ENCODE measurements at places on chromosomes 1 and 21. TPM values are rescaled to one million over a fixed set of nuclear protein-coding genes. Genes with fewer than 3 reads are reported as not detected.

GRCh38 chr21:36566644-36567043 lies 86.7 kb upstream of the CLDN14 start:
- no peaks in the 10 kb centered on the region for H3K27me3 ChIP-seq
- H3K4me3 ChIP-seq = no peak overlapping the region
- H3K36me3 ChIP-seq = no peaks in the 10 kb centered on the region
- no peaks in the 10 kb centered on the region for H3K4me1 ChIP-seq

DNA sequence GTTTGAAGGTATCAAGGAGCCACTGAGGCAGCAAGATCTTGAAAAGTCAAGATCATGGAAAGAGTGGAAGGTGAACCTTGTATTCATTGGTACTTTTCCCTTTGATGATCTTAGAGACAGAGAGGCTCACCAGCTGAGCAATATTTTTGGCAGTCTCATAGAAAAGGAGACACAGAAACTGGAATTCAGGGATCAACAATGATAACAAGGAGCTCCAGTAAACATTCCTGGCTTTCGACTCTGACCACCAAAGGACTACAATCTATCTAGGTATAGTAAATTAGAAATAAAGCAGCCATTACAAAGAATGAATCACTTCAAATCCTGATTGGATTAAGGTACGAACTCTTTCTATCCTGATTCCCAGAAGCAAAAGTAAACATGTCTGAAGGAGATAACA lies 615.4 kb downstream of the KIF26B start:
- DNase-seq = no peak
- H3K27me3 ChIP-seq = no peaks in the 10 kb centered on the region
- no peaks in the 10 kb centered on the region for H3K36me3 ChIP-seq
- no peak overlapping the region for H3K4me3 ChIP-seq

GRCh38 chr21:36804874-36805611 lies 106.1 kb downstream of the SIM2 start:
- DNase-seq = no peak
- no peaks in the 10 kb centered on the region for H3K36me3 ChIP-seq
- H3K27ac ChIP-seq = no peak overlapping the region
- no peak overlapping the region for H3K4me3 ChIP-seq

GRCh38 chr1:239778208-239778813 lies 313.4 kb upstream of the FMN2 start:
- H3K27me3 ChIP-seq = no peaks in the 10 kb centered on the region
- no peaks in the 10 kb centered on the region for H3K36me3 ChIP-seq
- H3K27ac ChIP-seq = no peak overlapping the region
- H3K4me1 ChIP-seq = no peaks in the 10 kb centered on the region

- H3K27me3 ChIP-seq = no peaks in the 10 kb centered on the region
- no peak for DNase-seq
- no peaks in the 10 kb centered on the region for H3K4me1 ChIP-seq
These were observed 124.3 kb downstream of the LACTBL1 start for GRCh38 chr1:22848405-22848804.

GRCh38 chr1:112735752-112736151 lies 20.6 kb upstream of the PPM1J start:
- H3K27me3 ChIP-seq = no peaks in the 10 kb centered on the region
- no peaks in the 10 kb centered on the region for H3K36me3 ChIP-seq
- H3K4me1 ChIP-seq = peaks cover 8% of the 10 kb centered on the region
- no peak for DNase-seq
- H3K27ac ChIP-seq = no peak overlapping the region

- no peak overlapping the region for H3K27ac ChIP-seq
- H3K27me3 ChIP-seq = no peaks in the 10 kb centered on the region
- DNase-seq = no peak
- no peak overlapping the region for H3K4me3 ChIP-seq
These were observed 100.8 kb upstream of the C1orf174 start for GRCh38 chr1:4000811-4001251.

DNA sequence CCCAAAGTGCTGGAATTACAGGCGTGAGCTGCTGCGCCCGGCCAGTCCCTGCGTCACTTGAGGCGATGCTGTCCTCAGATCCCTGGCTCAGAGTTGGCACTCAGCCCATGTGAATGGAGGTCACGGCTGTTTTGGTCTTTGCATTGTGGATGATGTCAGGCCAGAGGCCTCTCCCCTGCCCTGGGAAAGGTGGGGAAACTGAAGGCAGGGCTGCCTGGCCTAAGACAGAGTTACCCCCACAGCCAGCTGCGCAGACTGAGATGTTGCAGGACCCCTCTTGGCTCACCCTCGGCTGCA lies 821 bp downstream of the MASP2 start:
- no peaks in the 10 kb centered on the region for H3K27me3 ChIP-seq
- no peaks in the 10 kb centered on the region for H3K4me1 ChIP-seq
- H3K36me3 ChIP-seq = no peaks in the 10 kb centered on the region
- H3K27ac ChIP-seq = no peak overlapping the region
- DNase-seq = no peak
- no peak overlapping the region for H3K4me3 ChIP-seq

UBASH3A gene
- total RNA-seq = 0.64 TPM

GRCh38 chr1:63320022-63320721 lies 2.2 kb upstream of the FOXD3 start:
- H3K27ac ChIP-seq = no peak overlapping the region
- H3K36me3 ChIP-seq = no peaks in the 10 kb centered on the region
- peak overlapping the region; percentile 14 for H3K4me3 ChIP-seq

DNA sequence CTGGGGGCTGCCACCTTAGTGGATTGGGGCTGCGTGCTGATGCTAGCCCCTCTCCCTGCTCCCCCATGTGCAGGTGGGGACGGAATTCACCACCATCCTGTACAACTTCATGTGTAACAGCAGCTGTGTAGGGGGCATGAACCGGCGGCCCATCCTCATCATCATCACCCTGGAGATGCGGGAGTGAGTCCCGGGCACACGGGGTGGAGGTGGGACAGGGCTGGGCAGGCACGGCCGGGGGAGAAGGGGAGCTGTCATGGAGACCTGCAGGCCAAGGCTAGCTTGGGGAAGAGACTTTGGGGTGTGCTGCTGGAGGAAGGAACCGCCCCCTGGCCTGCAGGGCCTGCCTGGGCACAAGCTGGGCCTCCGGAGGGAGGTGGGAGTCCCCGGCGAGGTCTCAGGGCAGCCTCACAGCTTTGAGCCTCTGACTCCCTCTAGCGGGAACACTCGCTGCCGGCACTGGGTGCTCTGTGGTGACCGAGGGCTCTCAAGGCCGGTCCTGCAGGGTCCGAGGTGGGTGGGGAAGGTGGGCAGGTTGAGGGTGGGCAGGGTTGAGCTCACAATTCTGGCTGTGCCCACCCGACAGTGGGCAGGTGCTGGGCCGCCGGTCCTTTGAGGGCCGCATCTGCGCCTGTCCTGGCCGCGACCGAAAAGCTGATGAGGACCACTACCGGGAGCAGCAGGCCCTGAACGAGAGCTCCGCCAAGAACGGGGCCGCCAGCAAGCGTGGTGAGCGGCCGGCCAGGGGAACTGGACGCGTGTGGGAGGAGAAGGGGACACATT lies 25.0 kb upstream of the CCDC27 start:
- H3K27me3 ChIP-seq = no peaks in the 10 kb centered on the region
- no peak overlapping the region for H3K4me3 ChIP-seq
- no peak overlapping the region for H3K27ac ChIP-seq
- H3K4me1 ChIP-seq = no peaks in the 10 kb centered on the region
- no peaks in the 10 kb centered on the region for H3K36me3 ChIP-seq

CYP4Z1 gene
- 0.19 TPM for total RNA-seq

- no peaks in the 10 kb centered on the region for H3K27me3 ChIP-seq
- peak overlapping the region; percentile 19 for H3K27ac ChIP-seq
- no peak overlapping the region for H3K4me3 ChIP-seq
- no peaks in the 10 kb centered on the region for H3K4me1 ChIP-seq
- no peaks in the 10 kb centered on the region for H3K36me3 ChIP-seq
- DNase-seq = no peak
These were observed 430 bp downstream of the S100B start for GRCh38 chr21:46604329-46604974.

ZBTB8B gene
- total RNA-seq = not detected

CD160 gene
- not detected for total RNA-seq

KIF26B gene
- 2.7 TPM for total RNA-seq

DYNLT5 gene
- total RNA-seq = not detected

DNA sequence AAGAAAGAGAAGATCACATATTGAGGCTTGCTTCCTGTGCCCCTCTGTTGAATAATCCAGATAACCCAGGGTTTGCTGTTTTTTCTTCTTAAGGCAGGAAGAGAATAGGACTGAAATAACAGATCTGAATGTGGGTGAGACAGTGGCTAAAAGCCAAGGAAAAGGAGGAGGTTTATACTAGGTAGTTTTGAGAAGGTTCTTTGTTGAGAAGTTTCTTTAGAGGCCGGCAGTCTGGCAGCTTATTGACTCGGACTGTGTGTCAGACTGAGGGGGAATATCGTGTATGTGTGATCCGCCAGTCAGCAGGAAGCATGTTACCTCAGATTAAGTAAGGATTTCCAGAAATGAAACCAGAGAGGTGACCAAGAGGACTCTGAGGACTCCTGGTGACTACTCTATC lies 119.8 kb downstream of the PLA2G4A start:
- no peak overlapping the region for H3K4me3 ChIP-seq
- H3K4me1 ChIP-seq = peaks cover 5% of the 10 kb centered on the region
- DNase-seq = no peak

DNA sequence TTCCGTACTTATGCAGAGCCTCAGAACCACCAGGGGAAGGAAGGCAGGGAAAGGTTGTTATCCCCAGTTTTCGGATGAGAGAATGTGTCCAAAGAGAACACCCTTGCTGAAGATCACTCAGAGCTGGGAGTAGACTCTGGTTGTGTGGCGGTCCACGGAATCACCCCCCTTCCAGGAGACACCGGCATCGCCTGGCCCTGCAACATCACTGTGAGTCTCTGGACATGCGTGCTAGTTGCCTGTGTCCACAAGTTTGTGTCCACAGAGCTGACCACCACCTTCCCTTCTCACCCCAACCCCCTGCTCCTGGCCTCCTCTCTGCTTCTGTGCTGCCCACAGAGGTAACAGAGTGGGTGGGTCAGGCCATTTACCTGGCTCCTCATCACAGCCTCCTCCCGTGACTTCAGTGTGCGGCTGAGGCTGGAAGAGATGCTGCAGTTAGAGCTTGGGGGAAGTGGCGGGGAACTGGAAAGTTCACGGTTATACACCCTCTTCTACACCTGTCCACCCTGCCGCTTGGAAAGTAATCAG lies 7.3 kb downstream of the MYBPH start:
- no peak overlapping the region for H3K4me3 ChIP-seq
- DNase-seq = no peak
- H3K36me3 ChIP-seq = no peaks in the 10 kb centered on the region
- peaks cover 6% of the 10 kb centered on the region for H3K4me1 ChIP-seq

GRCh38 chr1:204267191-204267601 lies 53.4 kb upstream of the GOLT1A start:
- peaks cover 53% of the 10 kb centered on the region for H3K36me3 ChIP-seq
- no peak overlapping the region for H3K27ac ChIP-seq
- H3K4me3 ChIP-seq = no peak overlapping the region
- no peaks in the 10 kb centered on the region for H3K27me3 ChIP-seq

DNA sequence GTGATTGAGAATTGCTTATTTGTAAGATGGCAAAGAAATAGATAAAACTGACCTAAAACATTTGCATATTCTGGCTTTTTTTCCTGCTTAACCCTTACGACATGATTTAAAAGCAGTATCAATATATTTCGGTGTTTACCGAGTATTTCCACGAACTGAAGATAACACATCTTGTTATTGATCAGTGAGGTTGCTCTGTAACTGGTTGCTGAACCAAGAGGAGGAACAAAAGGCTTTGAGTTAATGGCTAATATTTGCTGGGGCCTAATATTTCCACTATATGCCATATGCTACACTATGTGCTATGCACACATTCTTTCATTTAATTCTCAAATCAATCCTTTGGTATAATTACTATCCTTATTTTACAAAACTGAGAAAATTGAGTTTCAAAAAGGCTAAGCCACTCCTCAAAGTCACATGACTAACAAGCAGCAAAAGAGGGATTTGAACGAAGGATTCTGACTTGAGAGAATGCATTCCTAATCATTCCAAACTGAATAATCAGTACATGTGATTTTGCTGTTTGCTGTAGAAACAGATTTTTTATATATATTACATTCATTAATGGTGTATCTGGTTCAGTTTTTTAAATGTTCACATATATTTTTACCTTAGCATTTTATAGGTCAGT lies 346.0 kb downstream of the USP25 start:
- no peaks in the 10 kb centered on the region for H3K36me3 ChIP-seq
- peaks cover 2% of the 10 kb centered on the region for H3K4me1 ChIP-seq
- no peak overlapping the region for H3K27ac ChIP-seq
- H3K4me3 ChIP-seq = no peak overlapping the region
- H3K27me3 ChIP-seq = no peaks in the 10 kb centered on the region
- DNase-seq = no peak

- no peaks in the 10 kb centered on the region for H3K27me3 ChIP-seq
- H3K4me3 ChIP-seq = no peak overlapping the region
- peaks cover 18% of the 10 kb centered on the region for H3K4me1 ChIP-seq
- H3K27ac ChIP-seq = no peak overlapping the region
These were observed 34.6 kb downstream of the CFAP57 start for GRCh38 chr1:43206600-43207228.

TCHH gene
- 0.19 TPM for total RNA-seq

C1orf146 gene
- not detected for total RNA-seq

DNA sequence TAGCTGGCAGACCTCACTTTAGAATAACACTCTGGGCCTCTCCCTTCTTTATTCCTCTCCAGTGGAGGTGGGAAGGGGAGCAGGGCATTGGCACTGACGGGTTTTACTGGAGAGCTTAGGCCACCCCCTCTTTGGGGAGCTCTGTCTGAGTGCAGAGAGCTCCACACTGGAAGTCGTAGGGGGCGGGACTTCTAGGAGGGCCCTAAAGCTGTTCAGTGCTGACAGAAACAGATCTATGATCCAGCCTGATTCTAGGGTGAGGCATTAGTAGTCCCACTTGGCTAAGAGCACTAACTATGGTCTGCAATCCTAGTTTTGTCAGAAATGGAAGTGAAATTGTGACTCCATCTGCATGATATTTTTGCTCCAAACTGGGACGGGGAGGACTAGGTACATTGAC lies 138.7 kb downstream of the MIS18A start:
- no peak for DNase-seq
- H3K4me3 ChIP-seq = no peak overlapping the region
- peaks cover 9% of the 10 kb centered on the region for H3K4me1 ChIP-seq
- no peak overlapping the region for H3K27ac ChIP-seq
- H3K36me3 ChIP-seq = no peaks in the 10 kb centered on the region

- no peak overlapping the region for H3K27ac ChIP-seq
- H3K4me3 ChIP-seq = no peak overlapping the region
- no peaks in the 10 kb centered on the region for H3K4me1 ChIP-seq
- no peak for DNase-seq
- no peaks in the 10 kb centered on the region for H3K27me3 ChIP-seq
These were observed 544 bp upstream of the ZP4 start for GRCh38 chr1:237891266-237891665.

FCRLA gene
- total RNA-seq = not detected

DNALI1 gene
- total RNA-seq = 4.2 TPM

GRCh38 chr1:194230351-194231144 lies 1044.1 kb upstream of the B3GALT2 start:
- no peaks in the 10 kb centered on the region for H3K4me1 ChIP-seq
- H3K36me3 ChIP-seq = no peaks in the 10 kb centered on the region
- H3K4me3 ChIP-seq = no peak overlapping the region
- no peaks in the 10 kb centered on the region for H3K27me3 ChIP-seq
- no peak for DNase-seq

- DNase-seq = no peak
- H3K4me3 ChIP-seq = no peak overlapping the region
- no peaks in the 10 kb centered on the region for H3K36me3 ChIP-seq
- no peaks in the 10 kb centered on the region for H3K4me1 ChIP-seq
These were observed 3.5 kb downstream of the FMO2 start for GRCh38 chr1:171188388-171189266.

GRCh38 chr1:245099401-245099800 lies 55.4 kb upstream of the KIF26B start:
- no peaks in the 10 kb centered on the region for H3K36me3 ChIP-seq
- DNase-seq = no peak
- no peaks in the 10 kb centered on the region for H3K4me1 ChIP-seq
- no peak overlapping the region for H3K4me3 ChIP-seq

MTF1 gene
- total RNA-seq = 12.5 TPM

Measured in esophagus squamous epithelium (tissue), 5 donors.